ENCODE measurements at places on chromosomes 3 and 15. TPM values are rescaled to one million over a fixed set of nuclear protein-coding genes. Genes with fewer than 3 reads are reported as not detected.

Gene BFSP2
- total RNA-seq: not detected

Gene PODXL2
- 2.9 TPM for total RNA-seq

Gene LNP1
- total RNA-seq: 4.4 TPM

GRCh38 chr15:47721676-47722075, 4.4 kb downstream of the SEMA6D start:
- no peak for DNase-seq
- H3K27me3 ChIP-seq: no peaks in the 10 kb centered on the region
- peak overlapping the region; percentile 7 for H3K27ac ChIP-seq
- no peaks in the 10 kb centered on the region for H3K36me3 ChIP-seq
- no peak overlapping the region for H3K4me3 ChIP-seq

- H3K27ac ChIP-seq: no peak overlapping the region
- DNase-seq: no peak
- no peaks in the 10 kb centered on the region for H3K36me3 ChIP-seq
- no peak overlapping the region for H3K4me3 ChIP-seq
- no peaks in the 10 kb centered on the region for H3K27me3 ChIP-seq
Observed at GRCh38 chr15:56185980-56186379, 57.7 kb downstream of the RFX7 start.

DNA sequence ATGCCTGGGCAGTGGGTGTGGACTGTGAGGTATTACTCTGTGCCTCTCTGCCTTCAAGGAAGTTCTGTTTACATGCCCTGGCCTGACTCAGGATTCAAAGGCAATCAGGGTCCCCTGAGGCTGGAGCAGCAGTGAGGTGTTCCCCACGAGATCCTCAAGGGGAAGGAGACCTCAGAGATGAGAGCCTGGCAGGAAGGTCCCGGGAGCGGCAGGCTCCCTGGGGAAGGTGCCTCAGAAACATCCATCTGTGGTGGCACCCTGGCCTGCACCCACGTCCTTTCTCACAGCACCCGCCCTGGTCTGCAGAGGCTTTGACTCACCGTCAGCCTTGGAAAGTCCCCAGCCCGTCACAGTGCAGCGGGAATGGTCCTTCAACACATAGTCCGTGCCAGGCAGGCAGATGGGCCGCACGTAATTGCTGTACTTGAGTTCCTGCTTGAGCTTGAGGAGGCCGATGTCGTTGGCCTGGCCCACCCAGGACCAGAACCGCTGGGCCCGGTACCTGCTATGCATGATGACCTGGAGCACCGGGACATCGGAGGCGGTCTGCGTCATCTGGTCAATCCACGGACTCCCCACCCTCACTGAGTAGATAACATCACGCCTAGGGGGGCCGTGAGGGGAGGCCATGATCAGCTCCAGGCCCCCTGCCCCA, 3.6 kb downstream of the PRSS50 start:
- peak; percentile 65 for DNase-seq
- no peak overlapping the region for H3K27ac ChIP-seq
- H3K4me3 ChIP-seq: no peak overlapping the region

DNA sequence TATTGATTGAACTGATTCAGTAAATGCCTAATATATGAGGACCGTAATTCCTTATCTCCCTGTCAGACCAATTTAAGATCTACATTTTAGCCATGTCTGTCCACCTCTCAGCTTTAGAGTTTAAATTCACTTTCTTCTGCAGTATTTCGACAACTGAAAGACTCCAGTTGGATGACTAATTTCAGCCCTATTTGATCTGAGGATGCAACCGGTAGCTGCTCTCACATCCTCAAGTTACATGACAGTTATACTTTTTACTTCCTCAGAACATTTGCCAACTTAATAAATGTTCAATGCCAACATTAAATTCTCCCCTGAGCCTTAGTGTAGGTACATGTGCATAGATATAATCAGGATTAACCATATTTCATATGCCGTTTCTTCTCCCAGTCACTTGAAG, 2.5 kb upstream of the HHLA2 start:
- DNase-seq: no peak
- H3K4me1 ChIP-seq: peaks cover 4% of the 10 kb centered on the region
- no peaks in the 10 kb centered on the region for H3K27me3 ChIP-seq
- no peaks in the 10 kb centered on the region for H3K36me3 ChIP-seq
- no peak overlapping the region for H3K27ac ChIP-seq

GRCh38 chr3:71958533-71958932, 173.6 kb upstream of the PROK2 start:
- H3K4me3 ChIP-seq: no peak overlapping the region
- no peaks in the 10 kb centered on the region for H3K36me3 ChIP-seq
- no peak for DNase-seq
- no peaks in the 10 kb centered on the region for H3K27me3 ChIP-seq
- no peaks in the 10 kb centered on the region for H3K4me1 ChIP-seq

All from vagina (tissue), 2 donors.